Activated T-helper 1 cell treated with anti-CD3 and anti-CD28 coated beads, Interleukin-12 subunit alpha, Interleukin-12 subunit beta, Interleukin-2, Interleukin-4 antibody, amounts not matched to agents 30 ng/mL and 10 ng/mL and 1 ng/mL, durations not matched to agents 14 hours and 24 hours and 36 hours (primary cell): ENCODE measurements at places on chromosomes 2 and 18.

GRCh38 chr2:132915812-132916549 lies 246.0 kb upstream of the LYPD1 start:
- H3K4me1 ChIP-seq: no peaks in the 10 kb centered on the region
- no peak for DNase-seq
- no peak overlapping the region for H3K27ac ChIP-seq
- no peaks in the 10 kb centered on the region for H3K36me3 ChIP-seq
- H3K4me3 ChIP-seq: no peak overlapping the region

- DNase-seq: no peak
- peaks cover 16% of the 10 kb centered on the region for H3K27me3 ChIP-seq
- H3K36me3 ChIP-seq: no peaks in the 10 kb centered on the region
- H3K4me1 ChIP-seq: peaks cover 32% of the 10 kb centered on the region
These were observed 30.7 kb upstream of the IL1R1 start for GRCh38 chr2:102111823-102112222.

GRCh38 chr18:13163167-13163927 lies 55.2 kb upstream of the LDLRAD4 start:
- H3K27me3 ChIP-seq: peaks cover 9% of the 10 kb centered on the region
- no peak for DNase-seq
- no peaks in the 10 kb centered on the region for H3K36me3 ChIP-seq
- H3K4me3 ChIP-seq: no peak overlapping the region

DNA sequence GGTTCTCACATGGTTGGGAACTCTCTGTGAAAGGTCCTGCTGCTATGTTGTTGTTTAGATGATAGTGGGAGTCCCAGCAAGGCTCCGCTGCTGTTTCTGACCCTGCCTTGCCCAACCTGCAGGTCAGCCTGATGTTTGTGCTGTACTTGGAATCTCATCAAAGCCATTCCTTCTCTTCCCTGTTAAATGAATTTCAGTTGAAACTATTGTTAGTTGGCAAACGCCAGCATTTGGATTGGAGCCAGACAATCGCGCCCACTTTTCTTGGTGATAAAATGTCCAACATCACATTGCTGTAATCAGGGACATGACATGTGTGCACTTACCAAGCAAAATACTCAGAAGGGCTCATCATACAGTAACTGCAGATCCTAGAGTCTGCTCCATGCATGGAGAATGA lies 12.8 kb upstream of the TWSG1 start:
- H3K36me3 ChIP-seq: no peaks in the 10 kb centered on the region
- H3K4me1 ChIP-seq: no peaks in the 10 kb centered on the region
- peaks cover 18% of the 10 kb centered on the region for H3K27me3 ChIP-seq
- H3K4me3 ChIP-seq: no peak overlapping the region
- H3K27ac ChIP-seq: no peak overlapping the region

- H3K4me1 ChIP-seq: peaks cover 31% of the 10 kb centered on the region
- peak overlapping the region; percentile 92 for H3K27ac ChIP-seq
- peaks cover 37% of the 10 kb centered on the region for H3K36me3 ChIP-seq
- H3K27me3 ChIP-seq: peaks cover 7% of the 10 kb centered on the region
- peak; percentile 61 for DNase-seq
- H3K4me3 ChIP-seq: peak overlapping the region; percentile 91
These were observed 42.1 kb upstream of the TRIM43B start for GRCh38 chr2:95526360-95527341.

DNA sequence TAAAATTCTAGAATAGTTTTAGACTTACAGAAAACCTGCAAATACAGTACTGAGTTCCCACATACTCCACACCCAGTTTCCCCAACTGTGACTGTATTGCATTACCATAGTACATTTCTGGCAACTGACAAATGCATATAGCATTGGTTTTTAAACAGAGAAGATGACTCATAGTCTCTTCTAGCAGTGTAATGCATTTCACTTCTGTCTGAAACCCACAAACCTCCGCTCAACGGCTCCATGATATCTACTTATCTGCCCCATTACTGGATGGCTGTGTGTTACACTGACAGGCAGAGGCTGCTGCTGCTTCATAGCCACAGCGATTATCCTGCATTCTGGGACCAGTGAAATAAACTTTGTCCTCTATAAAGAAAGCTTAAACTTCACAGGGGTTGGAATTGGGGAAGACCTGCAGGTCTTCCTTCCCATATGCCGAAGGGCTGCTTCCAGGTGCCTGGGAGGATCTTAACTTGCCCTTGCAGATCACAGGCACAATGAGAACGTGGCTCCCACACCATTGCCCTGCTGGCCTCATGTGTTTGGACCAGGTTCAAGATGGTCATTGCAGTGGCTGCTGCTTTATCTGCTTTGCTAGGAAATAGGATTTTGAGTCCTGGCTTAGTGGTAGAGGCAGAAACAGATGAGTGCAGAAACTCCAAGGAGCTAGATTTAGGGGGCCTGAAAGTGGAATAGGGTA lies 742.6 kb upstream of the HS6ST1 start:
- H3K4me3 ChIP-seq: no peak overlapping the region
- DNase-seq: no peak
- no peaks in the 10 kb centered on the region for H3K36me3 ChIP-seq
- H3K4me1 ChIP-seq: peaks cover 9% of the 10 kb centered on the region

DNA sequence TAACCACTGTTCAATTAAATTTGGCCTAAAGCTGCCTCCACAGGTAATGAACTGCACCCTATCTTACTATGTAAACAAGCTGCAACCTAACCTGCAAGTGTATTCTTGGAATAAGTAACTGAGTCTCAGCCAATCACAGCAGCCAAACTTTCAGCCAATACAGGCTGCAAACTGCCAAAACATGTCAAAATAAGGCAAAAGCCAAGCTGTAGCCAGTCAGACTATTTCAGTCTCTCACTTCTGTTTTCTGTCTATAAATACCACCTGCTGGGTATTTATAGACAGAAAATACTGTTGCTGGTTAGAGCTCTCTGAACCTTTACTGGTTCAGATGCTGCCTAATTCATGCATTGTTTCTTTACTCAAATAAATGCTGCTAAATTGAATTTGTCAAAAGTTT lies 14.3 kb downstream of the C2orf76 start:
- H3K4me3 ChIP-seq: no peak overlapping the region
- DNase-seq: no peak
- H3K27me3 ChIP-seq: peaks cover 6% of the 10 kb centered on the region
- no peak overlapping the region for H3K27ac ChIP-seq
- peaks cover 11% of the 10 kb centered on the region for H3K4me1 ChIP-seq

GRCh38 chr18:10381516-10381915 lies 72.9 kb upstream of the APCDD1 start:
- H3K27ac ChIP-seq: no peak overlapping the region
- peaks cover 6% of the 10 kb centered on the region for H3K27me3 ChIP-seq
- no peak for DNase-seq
- no peaks in the 10 kb centered on the region for H3K36me3 ChIP-seq
- no peaks in the 10 kb centered on the region for H3K4me1 ChIP-seq

DNA sequence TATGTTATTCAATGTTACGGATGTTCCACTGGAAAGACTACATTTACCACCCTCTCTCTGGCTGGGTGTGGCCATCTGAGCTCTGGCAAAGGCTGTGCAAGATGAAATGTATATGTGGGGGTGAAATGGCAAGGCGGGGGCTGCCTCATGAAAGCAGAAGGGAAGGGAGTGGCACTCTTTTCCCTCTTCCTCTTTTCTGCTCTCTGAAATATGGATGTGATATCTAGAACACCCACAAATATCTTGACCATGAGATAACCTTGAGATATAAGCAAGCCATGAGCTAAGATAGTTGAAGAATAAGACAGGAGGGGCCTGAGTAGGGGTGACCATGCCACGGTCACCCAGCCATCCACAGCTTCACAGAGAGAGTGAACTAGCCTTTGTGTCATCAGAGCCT lies 367.8 kb upstream of the ID2 start:
- peaks cover 5% of the 10 kb centered on the region for H3K36me3 ChIP-seq
- H3K4me3 ChIP-seq: no peak overlapping the region
- DNase-seq: no peak
- H3K27me3 ChIP-seq: peaks cover 11% of the 10 kb centered on the region
- H3K27ac ChIP-seq: no peak overlapping the region
- H3K4me1 ChIP-seq: peaks cover 51% of the 10 kb centered on the region

GRCh38 chr18:48135436-48135966 lies 205.0 kb upstream of the SMAD2 start:
- H3K27me3 ChIP-seq: peaks cover 61% of the 10 kb centered on the region
- DNase-seq: no peak
- H3K4me1 ChIP-seq: peaks cover 35% of the 10 kb centered on the region
- no peaks in the 10 kb centered on the region for H3K36me3 ChIP-seq
- no peak overlapping the region for H3K27ac ChIP-seq
- H3K4me3 ChIP-seq: peak overlapping the region; percentile 52

DNA sequence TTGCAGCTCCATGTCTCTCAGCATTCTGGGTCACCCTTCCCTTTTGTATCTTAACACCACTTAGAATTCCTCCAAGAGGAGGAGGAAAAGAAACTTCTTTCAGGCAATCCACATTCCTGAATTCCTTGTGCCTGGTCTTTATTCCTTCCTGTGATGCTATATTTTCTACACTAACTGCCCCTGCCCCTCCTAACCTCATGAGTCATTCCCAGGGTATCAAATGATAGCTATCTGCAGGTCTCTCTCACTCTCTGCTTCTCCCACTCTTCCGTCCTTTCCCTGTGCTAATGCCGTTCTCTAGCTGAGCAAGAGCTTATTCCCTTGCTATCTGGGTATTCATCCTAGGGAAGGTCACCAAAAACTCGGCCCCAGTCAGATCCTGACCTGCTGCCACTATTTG lies 395.0 kb upstream of the TCF4 start:
- no peaks in the 10 kb centered on the region for H3K4me1 ChIP-seq
- DNase-seq: no peak
- H3K36me3 ChIP-seq: no peaks in the 10 kb centered on the region

DNA sequence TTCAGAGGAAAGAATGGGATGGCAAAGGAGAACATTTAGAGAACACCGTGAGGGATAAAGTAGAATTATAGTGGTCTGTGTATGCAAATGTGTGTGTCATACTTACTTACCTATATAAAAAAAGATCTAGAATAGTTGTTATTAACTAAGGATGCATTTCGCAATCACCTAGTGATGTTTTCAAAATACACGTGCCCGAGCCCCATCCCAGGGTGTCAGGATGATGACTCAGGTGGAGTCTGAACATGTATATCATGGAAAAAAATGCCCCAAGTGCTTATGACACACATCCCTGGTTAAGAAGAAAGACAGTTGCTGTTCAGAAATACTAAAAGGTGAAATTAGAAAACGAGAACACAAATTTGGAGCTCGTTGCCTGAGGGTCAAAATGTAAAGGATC lies 109.0 kb downstream of the CERS6 start:
- H3K4me3 ChIP-seq: no peak overlapping the region
- H3K4me1 ChIP-seq: peaks cover 15% of the 10 kb centered on the region
- H3K27me3 ChIP-seq: no peaks in the 10 kb centered on the region
- no peak for DNase-seq
- peaks cover 32% of the 10 kb centered on the region for H3K36me3 ChIP-seq

DNA sequence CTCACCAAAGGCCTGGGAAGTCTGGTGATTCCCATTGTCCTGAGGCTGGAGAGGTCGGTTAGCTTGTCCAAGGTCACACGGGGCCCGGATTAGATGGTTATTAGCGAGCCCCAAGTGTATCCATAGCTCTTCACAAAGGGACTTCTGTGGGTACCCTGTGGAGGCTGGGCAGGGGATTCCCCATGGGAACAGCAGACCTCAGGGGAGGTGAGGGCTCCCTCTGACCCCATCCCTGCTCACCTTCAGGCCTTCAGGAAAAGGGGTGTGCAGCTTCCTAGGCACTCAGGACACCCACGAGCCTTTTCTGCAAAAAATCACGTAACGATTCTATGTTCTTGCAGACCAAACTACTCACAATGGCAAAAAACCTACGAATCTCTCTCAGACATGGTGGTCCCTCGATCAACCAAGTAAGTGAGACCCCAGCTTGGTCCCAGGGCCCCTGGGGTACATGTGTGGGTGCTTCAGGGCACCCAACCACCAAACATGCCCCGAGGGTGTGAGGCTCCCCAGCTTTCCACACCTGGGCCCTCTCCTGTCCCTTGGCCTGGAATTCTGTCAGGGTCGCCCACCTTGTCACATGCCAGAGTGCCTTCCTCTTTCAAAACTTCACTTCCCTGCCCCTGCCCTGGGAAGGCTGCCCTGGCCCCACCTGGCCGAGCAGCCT lies 40.3 kb downstream of the PDIA6 start:
- H3K27ac ChIP-seq: no peak overlapping the region
- no peak overlapping the region for H3K4me3 ChIP-seq
- H3K4me1 ChIP-seq: no peaks in the 10 kb centered on the region

DNA sequence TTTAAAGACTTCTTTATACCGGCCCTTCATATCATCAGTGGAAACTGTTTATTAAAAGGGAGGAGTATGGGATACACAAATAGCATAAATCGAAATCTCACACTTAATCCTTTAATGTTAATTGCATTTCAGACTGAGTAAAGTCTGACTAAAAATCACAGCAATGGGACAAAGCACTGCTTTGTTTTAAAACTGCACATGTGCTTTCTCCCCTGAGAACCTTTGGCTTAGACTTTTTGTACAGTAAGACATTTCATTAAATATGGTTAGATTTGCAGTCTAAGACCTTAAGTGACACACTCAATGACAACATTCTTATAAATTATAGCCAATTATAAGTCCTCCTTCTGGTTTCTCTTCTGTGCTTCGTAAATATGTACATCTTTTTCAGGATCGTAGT lies 12.5 kb downstream of the METTL21A start:
- peaks cover 34% of the 10 kb centered on the region for H3K36me3 ChIP-seq
- H3K27ac ChIP-seq: no peak overlapping the region
- no peaks in the 10 kb centered on the region for H3K27me3 ChIP-seq
- H3K4me3 ChIP-seq: no peak overlapping the region

- no peak overlapping the region for H3K4me3 ChIP-seq
- no peak overlapping the region for H3K27ac ChIP-seq
- no peak for DNase-seq
- no peaks in the 10 kb centered on the region for H3K36me3 ChIP-seq
- H3K27me3 ChIP-seq: no peaks in the 10 kb centered on the region
These were observed 1049.9 kb downstream of the TSN start for GRCh38 chr2:122805346-122805745.

- no peaks in the 10 kb centered on the region for H3K36me3 ChIP-seq
- H3K4me3 ChIP-seq: no peak overlapping the region
- DNase-seq: no peak
- no peak overlapping the region for H3K27ac ChIP-seq
These were observed 41.1 kb downstream of the CDK15 start for GRCh38 chr2:201847481-201847880.

DNA sequence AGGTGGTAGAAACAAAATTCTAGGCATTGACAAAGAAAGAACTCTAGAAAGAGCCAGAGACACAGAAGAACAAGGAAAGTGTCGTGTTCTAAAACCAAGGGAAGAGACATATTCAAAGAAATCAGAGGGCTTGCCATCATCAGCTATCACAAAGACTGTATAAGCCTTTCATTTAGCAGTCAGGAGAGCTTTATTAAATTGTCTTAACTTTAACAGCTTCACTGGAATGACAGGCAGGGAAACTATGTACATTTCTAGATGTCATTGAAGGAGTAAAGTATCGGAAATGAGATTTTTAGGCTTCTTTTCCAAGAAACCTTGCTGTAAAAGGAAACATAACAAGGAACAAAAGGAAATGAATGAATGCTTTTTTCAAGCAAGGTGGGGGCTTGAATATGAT lies 15.8 kb downstream of the KYNU start:
- no peak overlapping the region for H3K4me3 ChIP-seq
- no peaks in the 10 kb centered on the region for H3K4me1 ChIP-seq
- no peaks in the 10 kb centered on the region for H3K27me3 ChIP-seq
- no peak for DNase-seq
- no peaks in the 10 kb centered on the region for H3K36me3 ChIP-seq
- no peak overlapping the region for H3K27ac ChIP-seq

GRCh38 chr18:62377131-62377807 lies 52.2 kb downstream of the TNFRSF11A start:
- DNase-seq: no peak
- H3K4me1 ChIP-seq: peaks cover 54% of the 10 kb centered on the region
- no peaks in the 10 kb centered on the region for H3K27me3 ChIP-seq
- H3K27ac ChIP-seq: no peak overlapping the region
